GM13977 (cell line): ENCODE measurements at places on chromosomes 11 and 22.

DNA sequence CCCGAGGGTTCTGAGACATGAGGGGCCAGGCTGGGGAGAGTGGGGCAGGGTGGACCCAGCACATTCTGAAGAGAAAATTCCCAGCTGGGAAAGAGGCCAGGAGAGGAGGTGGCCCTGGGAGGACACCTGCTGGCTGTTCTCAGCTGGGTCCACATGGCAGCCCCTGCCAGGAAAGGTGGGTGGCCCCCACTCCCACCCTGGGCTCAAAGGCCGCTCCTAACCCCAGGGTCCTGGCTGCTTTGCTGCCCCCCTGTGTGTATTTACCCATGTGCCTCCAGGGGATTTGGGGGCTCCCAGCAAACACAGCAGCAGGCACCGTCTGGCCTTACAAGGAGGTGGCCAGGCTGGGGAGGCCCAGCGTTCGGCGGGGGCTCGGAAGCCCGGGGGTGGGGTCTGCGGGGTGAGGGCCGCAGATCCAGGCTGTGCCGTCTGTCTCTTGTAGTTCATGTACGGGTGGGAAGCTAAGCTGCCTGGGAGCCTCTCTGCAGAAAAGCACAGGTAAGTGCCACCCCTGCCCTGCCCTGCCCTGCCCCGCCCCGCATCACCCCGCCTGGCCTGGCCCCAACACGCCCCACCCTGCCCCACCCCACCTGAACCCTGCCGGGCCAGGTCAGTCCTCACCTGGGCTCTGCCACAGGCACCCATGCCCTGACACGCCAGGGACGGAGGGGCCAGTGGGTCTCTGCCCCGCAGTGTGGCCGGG is 10.6 kb downstream of the MUC5B start:
- no peak for DNase-seq

DNA sequence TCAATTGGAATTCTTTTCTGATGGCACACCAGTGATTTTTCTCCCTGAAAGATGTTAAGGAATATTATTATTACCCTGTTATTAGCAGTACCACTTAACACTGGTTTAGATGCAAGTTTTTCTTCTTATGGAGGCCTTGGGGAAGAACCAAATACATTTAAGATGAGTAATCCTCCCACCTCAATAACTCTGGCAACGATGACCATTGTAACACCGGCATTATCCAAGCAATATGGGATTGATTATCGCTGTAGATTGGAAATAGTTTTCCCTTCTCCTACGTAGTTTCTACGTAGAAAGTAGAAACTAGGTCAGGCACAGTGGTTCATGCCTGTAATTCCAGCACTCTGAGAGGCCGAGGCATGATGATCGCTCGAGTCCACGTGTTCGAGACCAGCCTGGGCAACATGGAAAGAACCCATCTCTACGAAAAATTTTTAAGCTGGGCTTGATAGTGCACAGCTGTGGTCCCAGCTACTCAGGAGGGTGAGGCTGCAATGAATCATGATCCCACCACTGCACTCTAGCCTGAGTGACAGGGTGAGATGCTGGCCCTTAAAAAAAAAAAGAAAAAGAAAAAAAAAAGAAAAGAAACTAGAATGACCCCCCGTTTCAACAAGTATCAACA is 45.5 kb downstream of the PACSIN2 start:
- DNase-seq, result no peak

- DNase-seq, result no peak
Observed at GRCh38 chr11:15742626-15743519, 613.5 kb downstream of the SOX6 start.

DNA sequence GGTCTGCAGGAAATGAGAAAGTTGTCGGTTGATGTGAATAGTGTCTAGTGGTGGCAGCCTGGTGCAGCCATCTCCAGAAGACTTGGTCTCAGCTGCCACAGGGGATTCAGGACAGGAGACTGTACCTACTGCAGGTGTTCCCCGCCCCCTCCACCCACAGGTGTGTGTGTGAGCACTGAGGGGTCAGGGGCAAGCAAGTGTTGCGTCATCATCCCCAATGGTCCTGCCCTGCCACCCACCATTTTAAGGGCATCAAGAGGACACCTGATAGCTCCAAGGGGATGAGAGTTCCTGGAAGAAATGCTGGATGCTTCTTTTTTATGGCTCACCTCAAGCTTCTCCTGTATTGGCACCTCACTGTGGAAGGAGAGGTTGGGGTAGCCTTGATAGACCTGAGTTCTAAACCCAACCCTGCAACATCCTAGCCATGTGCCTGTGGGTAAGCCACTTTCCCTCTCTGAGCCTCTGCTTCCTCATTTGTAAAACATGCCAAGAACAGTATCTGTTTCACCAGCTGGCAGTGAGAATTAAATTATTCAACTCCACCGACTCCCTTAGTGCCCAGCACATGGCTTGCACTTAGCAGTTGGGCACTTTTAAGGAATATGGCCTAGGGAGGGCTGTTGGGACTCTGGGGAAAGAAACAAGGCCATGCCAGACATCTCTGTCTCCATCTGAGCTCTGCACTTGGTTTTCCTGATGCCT is 6.1 kb downstream of the C11orf91 start:
- no peak for DNase-seq

DNA sequence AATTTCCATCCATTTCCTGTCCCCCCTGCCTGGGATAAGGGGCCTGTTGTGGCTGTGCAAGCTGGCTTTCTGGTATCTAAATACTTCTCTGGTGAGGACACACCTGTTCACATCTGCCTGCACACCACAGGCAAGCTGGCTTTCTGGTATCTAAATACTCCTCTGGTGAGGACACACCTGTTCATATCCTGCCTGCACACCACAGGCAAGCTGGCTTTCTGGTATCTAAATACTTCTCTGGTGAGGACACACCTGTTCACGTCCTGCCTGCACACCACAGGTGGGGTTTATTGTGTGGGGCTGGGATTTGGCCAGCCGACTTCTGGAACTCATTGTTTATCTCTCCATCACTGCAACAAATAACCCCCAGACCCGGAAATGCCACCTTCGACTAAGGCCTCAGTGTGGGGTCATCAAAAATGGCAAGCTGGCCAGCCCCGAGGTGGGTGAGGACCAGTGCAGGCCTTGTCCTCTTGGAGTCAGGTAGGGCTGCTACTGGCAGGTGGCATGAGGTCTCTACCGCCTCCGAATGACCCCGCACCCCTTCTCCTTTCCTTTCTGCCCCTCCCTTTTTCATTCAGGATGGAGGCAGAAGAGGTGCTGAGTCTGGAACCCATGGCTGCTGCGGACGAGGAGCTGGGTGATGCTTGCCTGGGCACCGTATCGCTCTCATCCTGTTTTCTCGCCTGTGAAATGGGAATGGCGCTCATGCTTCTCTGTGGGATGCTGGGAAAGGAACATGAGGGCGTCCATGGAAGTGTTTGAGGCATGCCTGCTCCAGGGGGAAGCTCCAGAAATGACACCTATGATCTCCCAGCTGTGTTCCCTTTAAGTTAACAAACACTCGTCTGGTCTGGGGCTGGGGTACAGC is 43.5 kb upstream of the MYEOV start:
- DNase-seq, result no peak

DNA sequence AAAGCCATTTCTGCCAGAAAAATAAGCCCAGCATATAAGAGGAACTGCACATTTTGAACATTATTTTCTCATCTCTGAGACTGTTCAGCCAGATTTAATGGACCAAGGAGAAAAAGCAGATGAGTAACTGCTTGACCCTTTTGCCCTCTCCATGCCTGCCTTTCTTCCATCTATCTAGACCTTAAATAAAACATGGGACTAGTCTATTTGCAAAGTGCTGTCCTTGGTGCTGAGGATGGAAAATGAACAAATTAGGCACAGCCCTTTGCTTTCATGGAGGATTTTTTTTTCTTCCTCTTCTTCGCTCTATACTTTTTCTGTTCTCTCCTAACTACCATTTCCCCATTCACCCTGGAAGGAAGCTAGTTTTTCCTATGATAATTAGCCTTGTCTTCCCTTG is 361.3 kb downstream of the GRM5 start:
- no peak for DNase-seq

DNA sequence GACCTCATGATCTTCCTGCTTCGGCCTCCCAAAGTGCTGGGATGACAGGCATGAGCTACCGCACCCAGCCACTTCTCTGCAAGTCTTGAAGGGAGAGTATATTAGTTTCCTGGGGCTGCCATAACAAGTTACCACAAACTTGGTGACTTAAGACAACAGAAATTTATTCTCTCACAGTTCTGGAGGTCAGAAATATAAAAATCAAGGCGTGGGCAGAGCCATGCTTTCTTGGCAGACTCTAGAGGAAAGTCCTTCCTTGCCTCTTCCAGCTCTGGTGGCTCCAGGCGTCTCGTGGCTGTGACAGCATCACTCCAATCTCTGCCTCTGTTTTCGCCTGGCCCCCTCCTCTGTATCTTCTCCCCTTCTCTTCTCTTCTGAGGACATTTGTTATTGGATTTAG is 110.2 kb upstream of the NAV2 start:
- DNase-seq, result no peak

- DNase-seq, result no peak
Observed at GRCh38 chr11:30328681-30329080, 5.8 kb downstream of the ARL14EP start.

DNA sequence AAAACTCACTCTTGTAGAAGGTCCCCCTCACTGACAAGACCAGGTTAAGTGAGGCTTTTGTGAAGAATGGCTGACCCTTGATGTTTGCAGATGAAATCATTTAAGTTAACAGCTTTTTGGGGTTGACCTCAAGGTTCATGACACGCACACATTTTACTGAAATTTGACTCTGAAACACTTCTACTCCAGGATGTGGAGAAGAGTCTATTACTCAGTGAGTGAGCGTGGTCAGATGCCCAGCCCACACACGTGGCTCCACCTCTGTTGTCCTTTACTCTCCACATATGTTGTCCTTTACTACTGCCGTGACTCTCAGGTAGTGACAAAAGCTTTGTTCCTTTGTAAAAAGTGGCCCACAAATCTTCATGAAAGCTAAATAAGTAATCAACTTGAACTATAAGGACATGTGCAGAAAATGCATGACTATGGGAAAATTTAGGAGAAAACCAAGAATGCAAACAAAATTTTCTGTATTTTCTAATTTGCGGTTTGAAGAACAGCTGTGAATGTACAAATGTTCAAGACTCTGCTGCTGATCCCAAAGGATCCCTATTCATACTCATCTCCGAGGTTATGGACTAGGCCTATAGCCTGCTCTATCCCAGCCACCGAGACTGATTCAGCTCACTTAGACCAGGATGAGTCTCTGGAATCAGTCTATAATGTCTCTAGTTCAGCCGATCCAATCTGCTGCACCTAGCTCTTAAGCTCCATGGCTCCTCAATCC is 22.4 kb downstream of the XRRA1 start:
- DNase-seq, result no peak

DNA sequence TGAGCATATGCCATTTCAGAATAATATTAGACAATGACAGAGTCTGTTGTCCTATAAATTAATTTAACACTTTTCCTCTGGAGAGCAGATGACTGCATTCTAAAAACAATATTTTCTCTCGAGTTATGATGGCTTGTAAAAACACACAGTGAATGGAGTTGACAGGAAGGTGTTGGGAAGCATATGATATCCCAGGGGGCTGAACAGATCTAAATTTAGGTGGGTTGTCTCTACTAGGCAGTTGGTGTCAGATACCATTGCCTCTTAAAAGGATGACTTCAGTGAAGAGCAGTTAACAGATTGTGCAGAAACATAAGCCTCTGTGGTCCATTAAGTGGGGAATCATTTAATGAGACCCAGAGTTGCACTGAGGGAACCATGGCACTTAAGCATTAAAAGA is 30.7 kb downstream of the SVIP start:
- DNase-seq, result no peak

GRCh38 chr11:85758026-85758425 is 52.9 kb downstream of the SYTL2 start:
- DNase-seq, result no peak
